ENCODE measurements at places on chromosomes 1 and 21. TPM values are rescaled to one million over a fixed set of nuclear protein-coding genes. Genes with fewer than 3 reads are reported as not detected.

GRCh38 chr1:60831780-60832179, 250.6 kb upstream of the NFIA start:
- no peak for DNase-seq

- DNase-seq, result no peak
These were observed 36.7 kb downstream of the ACBD3 start for GRCh38 chr1:226149806-226150205.

GRCh38 chr21:15224346-15225086, 159.7 kb upstream of the NRIP1 start:
- no peak for DNase-seq

- DNase-seq, result no peak
These were observed 183.6 kb downstream of the SEC16B start for GRCh38 chr1:177786176-177786745.

DNA sequence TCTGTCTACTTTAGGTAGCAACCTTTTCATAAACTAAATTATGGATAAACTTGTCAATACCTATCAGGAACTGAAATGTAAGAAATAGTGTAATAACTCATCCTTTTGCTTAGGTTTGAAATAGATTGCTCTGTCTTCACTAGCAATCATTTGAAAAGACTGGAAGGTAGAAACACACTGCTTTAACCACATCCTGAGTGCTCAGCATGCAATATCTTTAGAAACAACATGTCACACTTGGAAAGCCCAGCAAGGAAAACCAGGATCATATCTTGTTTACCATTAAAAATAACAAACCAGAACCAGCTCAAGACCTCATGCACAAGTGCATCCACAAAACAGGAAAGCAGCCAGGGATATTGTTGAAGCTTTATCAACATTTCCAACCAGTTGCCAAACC, 3.6 kb downstream of the KCNJ6 start:
- DNase-seq, result no peak

DNA sequence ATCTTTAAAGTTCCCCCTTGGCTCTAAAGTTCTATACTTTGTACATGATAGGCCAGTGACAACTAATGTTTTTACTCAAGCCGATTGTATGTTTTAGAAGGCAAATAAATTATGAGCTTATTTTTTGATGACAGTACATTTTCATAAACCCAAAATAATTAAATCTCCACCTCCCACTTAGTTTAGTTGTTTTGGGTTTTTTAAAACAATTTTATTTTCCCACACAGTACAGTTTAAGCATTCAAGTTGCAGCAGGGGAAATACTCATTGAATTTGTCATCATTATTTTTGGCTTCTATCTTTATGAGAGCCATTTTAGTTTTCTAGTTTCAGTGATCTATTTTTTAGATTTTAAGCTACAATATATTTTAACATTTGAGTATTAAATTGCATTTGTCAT, 93.6 kb downstream of the OLFML2B start:
- no peak for DNase-seq

DNA sequence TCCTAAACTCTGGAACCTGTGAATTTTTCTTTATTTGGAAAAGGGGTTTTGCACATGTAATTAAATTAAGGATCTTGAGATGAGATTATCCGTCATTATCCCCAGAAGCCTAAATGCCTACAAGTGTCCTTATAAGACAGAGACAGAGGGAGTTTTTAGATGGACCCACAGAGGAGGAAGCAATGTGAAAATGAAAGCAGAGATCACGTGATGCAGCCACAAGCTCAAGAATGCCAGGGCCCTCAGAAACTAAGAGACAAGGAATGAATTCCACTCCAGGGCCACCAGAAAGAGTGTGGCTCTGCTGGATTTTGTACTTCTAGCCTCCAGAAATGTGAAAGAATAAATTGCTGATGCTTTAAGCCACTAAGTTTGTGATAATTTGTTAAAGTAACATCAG, 183.6 kb upstream of the UBE2U start:
- peak; percentile 30 for DNase-seq

DNA sequence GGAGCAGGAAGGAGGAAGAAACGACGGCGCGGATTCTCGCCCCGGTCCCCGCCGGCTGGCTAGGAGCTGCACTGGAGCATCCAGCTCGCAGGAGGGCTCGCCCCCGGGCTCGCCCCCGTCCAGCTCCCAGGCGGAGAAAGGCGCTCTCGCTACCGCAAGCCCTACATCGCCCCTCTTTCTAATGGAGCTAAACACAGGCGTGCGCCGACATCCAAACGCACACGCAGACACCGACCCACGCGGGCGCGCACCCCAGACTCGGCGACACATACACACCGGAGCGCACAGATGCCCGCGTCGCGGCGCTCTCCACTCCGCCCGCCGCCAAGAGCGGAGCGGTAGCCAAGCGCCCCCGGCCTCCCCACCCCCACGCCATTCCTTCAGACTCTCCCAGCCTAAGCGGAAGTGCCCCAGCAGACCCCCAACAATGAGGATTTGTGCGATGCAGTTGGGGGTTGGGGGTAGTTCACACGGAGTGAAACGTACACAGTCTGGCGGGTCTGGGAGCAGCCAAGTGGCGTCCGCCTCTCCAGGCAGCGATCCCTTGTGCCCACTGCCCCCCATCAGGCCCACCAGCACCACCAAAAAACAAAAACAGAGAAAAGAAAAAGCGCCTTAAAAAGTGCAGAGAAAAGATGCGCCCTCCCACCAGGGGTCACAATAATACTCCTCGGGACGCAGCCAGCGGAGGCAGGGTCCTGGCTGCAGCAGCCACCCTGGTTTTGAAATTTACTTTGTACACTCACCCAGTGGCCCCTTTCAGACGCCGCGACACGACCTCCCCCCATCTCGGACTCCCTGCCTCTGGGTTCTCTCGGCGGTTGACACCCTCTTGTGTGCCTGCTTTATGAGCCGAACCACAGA, 1.4 kb downstream of the DAB1 start:
- peak; percentile 45 for DNase-seq

DNA sequence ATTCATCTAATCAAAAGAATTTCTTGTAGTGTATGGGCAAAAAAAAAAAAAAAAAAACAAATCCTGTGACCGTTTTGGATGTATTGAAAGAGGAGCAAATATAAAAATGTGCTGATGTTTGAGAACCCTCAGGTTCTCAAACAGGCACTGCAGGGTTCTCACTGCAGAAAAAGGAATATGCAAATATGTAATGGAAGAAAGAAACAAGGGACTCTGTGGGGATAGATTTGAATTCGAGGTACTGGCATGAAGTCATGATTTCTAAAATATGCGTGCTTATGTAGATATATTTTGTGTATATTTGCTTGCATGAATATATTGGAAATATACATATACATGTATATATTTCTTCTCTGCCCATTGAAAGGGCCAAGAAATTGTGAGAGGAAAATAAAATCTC, 365.0 kb upstream of the RUNX1 start:
- DNase-seq, result no peak

- DNase-seq, result no peak
These were observed 16.5 kb downstream of the PIGK start for GRCh38 chr1:77202751-77203150.

DNA sequence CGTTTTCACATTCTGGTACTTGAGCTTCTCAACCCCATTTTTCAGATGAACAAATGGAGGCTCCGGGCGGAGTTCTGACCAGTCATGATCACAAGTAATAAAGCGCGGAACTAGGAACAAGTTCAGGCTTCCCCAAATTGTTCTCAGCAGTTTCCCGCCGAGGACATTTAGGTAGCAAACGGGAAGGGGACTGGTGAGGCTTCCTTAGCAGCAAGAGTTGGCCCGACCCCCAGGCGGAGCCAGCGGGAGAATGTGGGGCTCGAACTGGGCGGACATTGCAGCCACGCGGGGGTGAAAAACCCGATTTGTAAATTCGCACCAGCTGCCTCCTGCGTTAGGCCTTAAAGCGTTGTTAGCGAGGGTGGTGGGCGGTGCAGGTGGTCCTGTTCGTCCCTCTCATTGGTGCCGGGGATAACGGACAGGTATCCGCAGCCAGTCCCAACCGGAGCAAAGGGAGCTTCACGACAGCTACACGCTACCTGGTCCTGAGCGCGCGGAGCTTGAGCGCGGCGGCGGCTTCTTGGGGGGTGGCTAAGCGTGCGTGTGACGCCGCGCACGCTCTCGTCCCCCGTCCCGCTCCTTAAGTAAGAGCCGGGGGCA, 15.3 kb downstream of the SEMA6C start:
- DNase-seq, result peak; percentile 96

DNA sequence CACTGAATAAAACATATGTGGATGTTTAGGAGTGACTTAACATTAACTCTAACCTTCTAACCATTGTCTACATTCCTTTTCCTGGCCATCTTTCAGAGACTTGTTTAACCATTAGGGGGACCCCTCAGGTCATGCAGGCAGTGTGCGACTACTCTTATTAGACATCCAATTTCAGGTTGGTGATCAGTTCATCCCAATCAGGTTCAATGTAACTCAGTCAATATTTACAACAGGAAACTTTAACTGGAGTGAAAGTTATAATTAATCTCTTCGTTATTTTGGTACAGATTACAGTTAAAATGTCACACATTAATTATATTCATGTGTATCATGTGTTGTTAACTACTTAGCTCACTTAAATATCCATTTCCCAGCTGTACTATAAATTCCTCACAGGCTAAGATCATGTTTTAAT, 68.8 kb upstream of the RGS1 start:
- DNase-seq, result no peak

- DNase-seq, result no peak
These were observed 655.0 kb upstream of the CAMK1G start for GRCh38 chr1:208928349-208929010.

- DNase-seq, result peak; percentile 22
These were observed 2.6 kb downstream of the VSIG8 start for GRCh38 chr1:159859767-159860322.

- no peak for DNase-seq
These were observed 6.5 kb upstream of the FTCD start for GRCh38 chr21:46161633-46162592.

GRCh38 chr1:7648761-7649384, 122.2 kb upstream of the VAMP3 start:
- DNase-seq, result peak; percentile 73

DNA sequence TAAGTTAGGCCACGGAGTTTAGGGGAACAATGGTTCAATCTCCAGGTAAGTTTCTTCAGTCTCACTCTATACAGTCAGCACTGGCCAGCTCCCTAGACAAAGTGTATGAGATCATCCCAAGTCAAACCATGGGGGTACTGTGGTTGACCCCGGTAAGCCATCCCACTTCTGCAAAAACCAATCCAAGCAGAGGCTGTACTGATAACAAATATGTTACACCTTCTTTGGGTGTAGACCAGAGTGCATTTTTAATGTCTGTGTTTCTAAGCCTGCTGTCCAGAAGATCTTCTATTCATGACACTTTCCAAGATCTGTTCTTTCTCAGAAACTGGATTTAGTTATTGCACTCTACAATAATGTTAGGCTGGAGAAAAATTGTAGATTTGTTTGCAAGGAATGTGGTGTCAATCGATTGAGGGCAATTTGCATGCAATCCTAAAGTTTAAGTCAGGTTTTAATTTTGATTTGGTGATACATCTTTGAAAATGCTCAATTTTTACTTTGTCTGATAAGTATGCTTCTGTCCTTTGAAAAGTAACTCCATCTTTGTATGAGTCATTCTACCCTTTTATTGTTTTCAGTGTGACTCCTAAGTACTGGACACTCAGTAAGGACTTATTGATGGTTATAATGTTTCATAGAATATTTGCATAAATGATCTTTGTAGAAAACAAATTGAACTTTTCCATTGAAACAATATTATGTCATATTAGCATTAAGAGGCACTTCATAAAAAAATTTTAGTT, 152.4 kb downstream of the HLX start:
- DNase-seq, result no peak

DNA sequence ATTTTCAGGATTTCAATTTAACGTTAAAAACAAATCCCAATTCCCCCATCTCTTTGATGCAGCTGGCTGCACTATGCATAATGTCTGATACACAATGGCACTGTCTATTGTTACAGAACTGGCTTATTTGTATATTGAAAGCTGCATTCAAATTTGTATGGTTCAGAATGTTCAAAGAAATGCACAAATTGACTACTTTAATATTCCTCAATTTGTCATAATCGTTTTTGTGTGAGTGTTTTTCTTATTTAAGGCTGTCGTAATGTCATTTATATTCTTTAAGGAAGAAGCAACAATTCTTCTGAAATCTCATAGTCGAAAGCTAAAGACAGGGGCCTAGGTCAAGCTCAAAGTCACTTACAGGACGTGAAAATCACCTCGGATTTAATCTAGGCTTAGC, 341.4 kb upstream of the ZRANB2 start:
- DNase-seq, result no peak

SLAMF8 gene
- total RNA-seq, result 0.92 TPM

FHAD1 gene
- total RNA-seq, result 3.8 TPM

ATP6V1G3 gene
- not detected for total RNA-seq

AGO4 gene
- 19.8 TPM for total RNA-seq

OLIG1 gene
- 0.41 TPM for total RNA-seq

NUF2 gene
- total RNA-seq, result 17.5 TPM

CFHR1 gene
- total RNA-seq, result not detected

SPRR1A gene
- not detected for total RNA-seq

ADGRL4 gene
- 18.5 TPM for total RNA-seq

SEC16B gene
- 9.6 TPM for total RNA-seq

IFNLR1 gene
- 0.62 TPM for total RNA-seq

WLS gene
- total RNA-seq, result 140 TPM

MNDA gene
- total RNA-seq, result 5.9 TPM
